ENCODE measurements at places on chromosomes 16 and 17.

DNA sequence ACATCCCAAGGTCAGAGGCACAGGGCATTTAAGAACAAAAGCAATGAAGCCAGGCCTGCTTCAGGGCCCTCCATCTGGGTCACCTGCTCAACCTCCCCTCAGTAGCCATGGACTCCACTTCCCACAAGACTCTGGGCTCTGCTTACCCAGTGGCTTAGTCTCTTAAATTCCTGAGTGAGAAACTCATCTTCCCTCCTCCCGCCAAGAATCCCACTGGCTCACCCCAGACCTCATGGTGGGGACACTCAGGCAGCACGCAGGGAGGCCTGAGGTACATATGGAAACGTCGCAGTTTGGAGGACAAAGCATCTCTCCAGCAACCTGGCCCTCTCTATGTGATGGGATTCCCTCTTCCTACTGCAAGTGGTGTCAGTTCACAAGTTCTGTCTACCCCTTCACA lies 326.7 kb upstream of the CDH5 start:
- no peak for DNase-seq

- DNase-seq, result no peak
Observed at GRCh38 chr17:7408252-7408727, 645 bp downstream of the NLGN2 start.

DNA sequence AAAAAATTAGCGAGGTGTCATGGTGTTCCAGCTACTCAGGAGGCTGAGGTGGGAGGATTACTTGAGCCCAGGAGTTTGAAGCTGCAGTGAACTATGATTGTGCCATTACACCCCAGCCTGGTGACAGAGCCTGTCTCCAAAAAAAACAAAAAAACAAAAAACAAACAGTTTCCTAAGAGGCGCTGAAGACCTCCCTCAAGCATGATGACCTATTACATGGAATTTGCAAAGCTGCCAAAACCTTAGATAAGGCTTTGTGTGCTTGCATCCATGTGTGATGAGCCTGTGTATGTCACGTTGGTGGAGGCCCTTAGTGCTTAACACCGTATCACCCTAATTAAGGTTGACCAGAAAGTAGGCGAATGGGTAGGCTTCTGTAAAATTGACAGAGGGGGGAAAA lies 143.5 kb downstream of the PPM1E start:
- DNase-seq, result no peak

- peak; percentile 17 for DNase-seq
Observed at GRCh38 chr17:78890498-78890897, 12.5 kb downstream of the CEP295NL start.

GRCh38 chr17:50843150-50843905 lies 7.9 kb downstream of the WFIKKN2 start:
- DNase-seq, result no peak

GRCh38 chr16:64738321-64738960 lies 383.4 kb downstream of the CDH11 start:
- DNase-seq, result no peak

GRCh38 chr16:8855051-8855786 lies 13.6 kb downstream of the CARHSP1 start:
- DNase-seq, result no peak

DNA sequence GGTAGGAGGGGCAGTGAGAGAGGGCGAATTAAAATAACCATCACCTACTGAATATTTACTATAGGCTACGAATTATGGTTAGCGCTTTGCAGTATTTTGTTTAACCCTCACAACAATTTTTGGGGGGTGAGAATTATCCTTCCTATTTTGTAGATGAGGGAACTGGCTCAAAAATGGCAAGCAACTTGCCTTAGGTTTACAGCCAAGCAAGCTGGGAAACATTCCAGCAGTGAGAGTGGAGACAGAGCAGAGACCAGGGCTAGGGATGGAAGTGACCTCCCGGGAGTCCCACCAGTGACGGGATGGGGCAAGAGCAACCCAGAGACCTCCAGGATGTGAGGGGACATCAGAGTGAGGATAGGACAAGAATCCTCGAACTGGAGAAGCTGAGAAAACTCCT lies 352 bp upstream of the VMO1 start:
- no peak for DNase-seq

Measured in activated CD4-positive, alpha-beta T cell treated with anti-CD3 and anti-CD28 coated beads, Interleukin-2, amount 50 U/mL, for 4 hours (primary cell).